ENCODE measurements at places on chromosomes 4 and X.

DNA sequence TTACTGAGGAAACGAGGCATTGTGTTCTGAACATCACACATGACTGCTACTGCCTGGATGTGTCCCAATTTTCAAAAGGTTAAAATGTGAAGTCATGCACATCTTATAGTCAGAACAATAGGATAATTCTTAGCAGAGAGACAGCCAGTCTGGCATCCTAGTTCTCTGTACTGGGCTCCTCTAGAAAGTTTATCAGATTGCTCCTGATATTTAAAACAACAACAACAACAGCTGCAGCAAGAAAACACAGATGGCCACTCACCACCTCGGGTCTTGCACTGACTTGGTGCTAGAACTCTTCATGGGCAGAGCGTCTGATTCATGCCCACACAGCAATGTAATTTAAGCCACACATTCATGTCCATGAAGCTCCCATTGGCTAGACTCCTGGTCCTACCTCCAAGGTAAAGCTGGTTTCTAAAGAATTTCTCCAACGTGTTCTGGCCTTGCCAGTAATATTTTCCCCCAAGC is 33.3 kb upstream of the SLC2A9 start:
- no peak for DNase-seq

GRCh38 chr4:169251291-169252235 is 19.2 kb downstream of the SH3RF1 start:
- no peak for DNase-seq

DNA sequence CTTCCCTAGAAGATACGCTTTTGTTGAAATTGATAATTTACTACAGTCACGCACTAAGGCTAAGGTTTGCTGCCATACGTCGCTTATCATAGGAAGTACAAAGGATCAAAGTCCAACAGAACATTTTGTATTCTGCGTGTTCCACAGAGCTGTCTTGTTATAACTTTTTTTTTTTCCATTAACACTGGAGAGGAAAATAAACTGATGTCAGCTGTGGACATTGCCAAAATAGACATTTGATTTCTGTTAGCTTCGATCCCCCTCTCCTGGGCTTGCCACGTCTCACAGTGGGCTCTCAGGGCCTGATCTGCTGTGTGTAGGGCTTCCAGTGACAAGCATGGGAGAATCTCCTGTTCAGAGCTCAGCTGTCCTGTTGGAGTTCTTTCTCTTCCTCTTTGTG is 93.3 kb downstream of the SPATA18 start:
- no peak for DNase-seq

DNA sequence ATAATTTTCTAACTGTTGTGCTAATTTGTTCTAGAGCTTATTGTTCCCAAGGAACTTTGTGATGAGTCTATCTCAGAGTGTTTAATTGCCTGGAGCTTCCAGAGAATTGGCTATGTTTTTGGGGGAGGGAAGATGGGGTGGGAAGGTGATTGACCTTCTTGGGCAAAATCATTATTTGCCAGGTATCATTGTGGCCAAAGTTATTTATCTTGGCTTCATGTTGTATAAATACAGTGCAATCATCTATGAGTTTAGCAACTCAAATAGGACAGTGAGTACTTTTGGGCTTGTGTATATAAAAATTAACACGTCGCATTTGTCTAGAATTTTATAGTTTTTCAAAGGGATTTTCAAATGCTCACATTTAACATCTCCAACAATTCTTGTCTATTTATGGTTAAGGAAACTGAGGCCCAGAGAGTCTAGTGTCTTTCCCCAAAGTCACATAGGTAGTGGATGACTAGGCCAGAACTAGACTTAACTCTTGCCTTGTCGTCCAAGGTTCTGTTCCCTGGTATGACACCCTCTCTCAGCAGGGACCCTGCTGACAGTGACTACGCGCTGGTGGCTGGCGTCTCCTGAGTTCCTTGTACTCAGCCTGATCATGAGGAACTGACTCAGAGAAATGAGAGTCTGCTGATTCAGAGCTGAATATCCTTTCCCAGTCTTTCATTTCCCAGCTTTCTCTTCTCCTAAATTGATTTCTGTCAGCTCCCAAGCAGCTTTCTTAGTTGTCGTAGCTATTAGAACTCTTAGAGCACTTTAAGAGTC is 27.7 kb downstream of the FNIP2 start:
- DNase-seq, result peak; percentile 65

GRCh38 chr4:133581996-133582619 is 433.0 kb downstream of the PCDH10 start:
- DNase-seq, result no peak

GRCh38 chr4:177080388-177080787 is 229.3 kb upstream of the NEIL3 start:
- DNase-seq, result no peak

DNA sequence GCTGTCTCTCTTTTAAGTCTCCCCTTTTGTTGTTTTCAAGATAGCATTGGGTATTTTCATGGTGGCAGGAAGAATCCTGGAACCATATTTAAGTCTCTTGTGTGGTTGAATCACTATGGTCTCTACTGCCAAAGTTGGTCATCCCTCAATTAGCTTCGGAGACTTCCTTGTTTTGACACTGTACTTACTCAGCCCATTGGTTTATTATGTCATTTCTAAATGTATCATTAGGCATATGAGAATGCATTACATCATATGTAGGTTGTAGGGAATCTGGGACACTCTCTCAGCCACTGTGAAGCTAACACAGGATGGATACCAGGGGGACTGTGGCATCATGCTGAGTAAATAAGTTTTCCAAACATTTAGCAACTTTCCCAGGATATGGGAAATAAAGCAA is 211.8 kb downstream of the DTHD1 start:
- DNase-seq, result no peak

- peak; percentile 87 for DNase-seq
Measured at GRCh38 chr4:7861440-7861881, 78.2 kb downstream of the AFAP1 start.

DNA sequence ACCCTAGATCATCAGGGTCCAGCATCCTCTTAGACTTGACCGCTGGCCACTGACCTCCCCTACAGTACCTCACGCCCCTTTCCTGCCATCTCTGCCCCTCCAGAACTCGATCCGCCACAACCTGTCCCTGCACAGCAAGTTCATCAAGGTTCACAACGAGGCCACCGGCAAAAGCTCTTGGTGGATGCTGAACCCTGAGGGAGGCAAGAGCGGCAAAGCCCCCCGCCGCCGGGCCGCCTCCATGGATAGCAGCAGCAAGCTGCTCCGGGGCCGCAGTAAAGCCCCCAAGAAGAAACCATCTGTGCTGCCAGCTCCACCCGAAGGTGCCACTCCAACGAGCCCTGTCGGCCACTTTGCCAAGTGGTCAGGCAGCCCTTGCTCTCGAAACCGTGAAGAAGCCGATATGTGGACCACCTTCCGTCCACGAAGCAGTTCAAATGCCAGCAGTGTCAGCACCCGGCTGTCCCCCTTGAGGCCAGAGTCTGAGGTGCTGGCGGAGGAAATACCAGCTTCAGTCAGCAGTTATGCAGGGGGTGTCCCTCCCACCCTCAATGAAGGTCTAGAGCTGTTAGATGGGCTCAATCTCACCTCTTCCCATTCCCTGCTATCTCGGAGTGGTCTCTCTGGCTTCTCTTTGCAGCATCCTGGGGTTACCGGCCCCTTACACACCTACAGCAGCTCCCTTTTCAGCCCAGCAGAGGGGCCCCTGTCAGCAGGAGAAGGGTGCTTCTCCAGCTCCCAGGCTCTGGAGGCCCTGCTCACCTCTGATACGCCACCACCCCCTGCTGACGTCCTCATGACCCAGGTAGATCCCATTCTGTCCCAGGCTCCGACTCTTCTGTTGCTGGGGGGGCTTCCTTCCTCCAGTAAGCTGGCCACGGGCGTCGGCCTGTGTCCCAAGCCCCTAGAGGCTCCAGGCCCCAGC is 5.2 kb downstream of the FOXO4 start:
- no peak for DNase-seq

- DNase-seq, result no peak
Measured at GRCh38 chrX:151762802-151763201, 28.3 kb downstream of the CNGA2 start.

Data from brain microvascular endothelial cell (primary cell).